ENCODE measurements at places on chromosomes 4 and X.
A peak's percentile ranks its signal among the peaks of the same experiment; 100 is the strongest.

DNA sequence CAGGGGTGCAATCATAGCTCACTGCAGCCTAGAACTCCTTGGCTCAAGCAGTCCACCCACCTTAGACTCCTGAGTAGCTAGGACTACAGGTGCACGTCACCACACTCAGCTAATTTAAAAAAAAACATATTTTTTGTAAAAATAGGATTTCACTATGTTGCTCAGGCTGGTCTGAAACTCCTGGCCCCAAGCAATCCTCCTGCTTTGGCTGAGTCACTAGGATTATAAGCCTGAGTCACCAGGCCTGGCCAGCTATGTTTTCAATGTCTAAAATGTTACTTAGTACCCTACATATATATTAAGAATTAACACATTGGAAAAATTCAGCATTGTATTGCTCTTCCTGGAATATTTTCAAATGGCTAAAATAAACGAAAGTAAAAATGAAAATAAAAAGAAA lies 37.5 kb downstream of the PNPLA4 start:
- DNase-seq, result no peak

DNA sequence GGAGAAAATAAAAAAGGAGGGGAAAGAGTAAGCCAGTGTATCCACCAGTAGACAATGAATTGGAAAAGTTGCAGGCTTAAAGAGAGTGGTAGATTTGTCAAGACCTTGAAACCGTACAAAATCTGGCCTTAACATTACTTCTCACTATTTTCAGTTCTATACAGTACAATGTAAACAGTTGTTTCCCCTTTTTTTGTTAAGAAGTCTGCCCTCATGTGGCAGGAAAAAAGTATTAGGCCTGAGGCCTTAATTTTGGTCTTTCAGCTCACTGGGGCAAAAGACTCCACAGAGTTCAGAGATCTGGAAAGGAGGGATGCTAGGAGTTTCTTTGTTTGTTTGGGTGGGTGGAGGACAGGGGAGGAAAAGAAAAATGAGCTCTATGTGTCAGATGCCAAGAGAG lies 92.8 kb upstream of the CCDC160 start:
- no peak for DNase-seq

GRCh38 chr4:101914761-101915160 lies 124.2 kb downstream of the BANK1 start:
- no peak for DNase-seq

DNA sequence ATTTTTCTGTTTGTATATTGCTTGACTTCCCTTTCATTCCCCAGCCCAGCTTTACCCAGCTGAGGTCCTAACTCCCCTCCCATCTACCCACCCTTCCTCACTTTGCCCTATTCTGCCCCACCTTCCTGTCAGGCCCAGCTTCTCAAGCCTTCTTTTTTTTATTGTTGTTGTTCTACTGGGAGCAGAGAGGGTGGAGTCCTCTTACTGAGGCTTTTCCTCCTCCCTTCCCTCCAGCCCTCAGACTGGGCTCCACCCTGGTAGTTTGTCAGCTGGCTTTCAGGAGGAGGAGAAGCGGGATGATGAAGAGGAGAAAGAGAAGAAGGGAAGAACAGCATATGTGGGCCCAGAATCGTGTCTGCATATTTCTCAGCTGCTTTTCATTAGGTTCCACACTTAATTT lies 3.2 kb upstream of the KLF8 start:
- DNase-seq, result no peak

DNA sequence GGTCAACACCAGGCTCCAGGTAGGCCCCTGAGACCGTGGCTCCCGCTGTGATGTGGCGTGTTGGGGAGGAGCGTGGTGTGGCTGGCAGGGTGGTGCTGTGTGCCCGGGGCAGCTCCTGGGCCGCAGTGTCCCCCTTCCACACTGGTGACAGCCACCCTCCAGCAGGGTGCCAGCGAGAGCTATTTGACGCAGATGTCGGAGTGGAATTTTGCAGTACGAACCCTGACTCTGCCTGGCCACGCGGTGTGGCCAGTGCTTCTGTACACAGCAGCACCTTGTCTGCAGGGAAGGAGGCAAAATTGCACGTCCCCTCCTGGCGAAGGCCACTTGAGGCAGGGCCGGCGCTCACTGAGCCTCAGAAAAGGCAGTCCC lies 53.2 kb downstream of the CPZ start:
- DNase-seq, result no peak

DNA sequence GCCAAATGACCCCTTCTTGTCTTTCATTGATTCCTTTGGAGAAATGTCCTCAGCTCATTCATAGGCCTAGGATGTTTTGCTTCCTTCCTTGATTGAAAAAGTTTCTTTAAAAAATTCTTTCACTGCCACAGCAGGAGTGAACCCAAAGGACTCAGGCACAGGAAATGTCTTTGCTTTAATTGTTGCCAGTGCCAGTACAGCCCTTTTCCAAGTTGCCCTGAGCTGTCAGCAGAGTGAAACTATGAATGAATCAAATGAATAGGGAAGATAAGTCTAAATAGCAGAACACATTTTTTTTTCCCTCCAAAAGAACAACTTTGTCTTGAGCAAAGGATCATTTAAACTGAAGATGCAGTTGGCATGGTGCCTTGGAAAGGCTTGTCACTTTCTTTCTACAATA lies 63.8 kb upstream of the SLC4A4 start:
- DNase-seq, result peak; percentile 43

GRCh38 chrX:70970482-70970995 lies 39.6 kb upstream of the SLC7A3 start:
- no peak for DNase-seq
